ENCODE measurements at places on chromosomes 5 and 9.

- DNase-seq, result no peak
Observed at GRCh38 chr5:138950421-138951031, 75.4 kb upstream of the LRRTM2 start.

GRCh38 chr5:109164001-109164400 lies 245.8 kb downstream of the PJA2 start:
- DNase-seq, result no peak

- no peak for DNase-seq
Observed at GRCh38 chr9:93193388-93194220, 9.7 kb downstream of the WNK2 start.

DNA sequence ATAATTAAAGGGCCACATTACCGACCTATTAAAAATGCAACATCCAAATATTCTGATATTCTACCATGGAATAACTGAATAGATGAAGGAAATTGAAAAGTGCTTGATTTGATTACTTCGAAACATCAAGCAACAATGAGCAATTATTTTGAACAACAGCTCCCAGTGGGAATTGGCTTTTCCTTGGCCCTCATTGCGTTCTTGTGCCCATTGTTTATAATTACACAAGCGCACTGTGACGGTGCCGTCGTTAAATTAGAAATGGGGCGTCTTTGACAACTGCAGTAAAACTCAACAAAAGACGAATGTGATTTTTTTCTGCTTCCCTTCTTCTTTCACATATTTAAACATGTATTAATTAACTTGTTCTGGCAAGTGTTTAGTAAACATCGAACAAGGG lies 61.6 kb downstream of the CDH6 start:
- DNase-seq, result no peak

GRCh38 chr5:54329731-54330709 lies 19.6 kb upstream of the ARL15 start:
- DNase-seq, result no peak

DNA sequence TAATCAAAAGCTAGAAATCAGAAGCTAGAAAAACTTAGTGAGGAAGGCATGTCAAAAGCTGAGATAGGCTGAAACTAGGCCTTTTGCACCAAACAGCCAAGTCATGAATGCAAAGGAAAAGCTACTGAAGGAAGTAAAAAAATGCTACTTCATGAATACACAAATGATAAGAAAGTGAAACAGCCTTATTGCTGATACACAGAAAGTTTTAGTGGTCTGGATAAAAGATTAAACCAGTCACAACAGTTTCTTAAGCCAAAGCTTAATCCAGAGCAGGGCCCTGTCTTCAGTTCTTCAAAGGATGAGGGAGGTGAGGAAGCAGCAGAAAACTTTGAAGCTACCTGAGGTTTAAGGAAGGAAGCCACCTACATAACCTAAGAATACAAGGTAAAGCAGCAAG lies 102.5 kb upstream of the SH3GL2 start:
- DNase-seq, result no peak

DNA sequence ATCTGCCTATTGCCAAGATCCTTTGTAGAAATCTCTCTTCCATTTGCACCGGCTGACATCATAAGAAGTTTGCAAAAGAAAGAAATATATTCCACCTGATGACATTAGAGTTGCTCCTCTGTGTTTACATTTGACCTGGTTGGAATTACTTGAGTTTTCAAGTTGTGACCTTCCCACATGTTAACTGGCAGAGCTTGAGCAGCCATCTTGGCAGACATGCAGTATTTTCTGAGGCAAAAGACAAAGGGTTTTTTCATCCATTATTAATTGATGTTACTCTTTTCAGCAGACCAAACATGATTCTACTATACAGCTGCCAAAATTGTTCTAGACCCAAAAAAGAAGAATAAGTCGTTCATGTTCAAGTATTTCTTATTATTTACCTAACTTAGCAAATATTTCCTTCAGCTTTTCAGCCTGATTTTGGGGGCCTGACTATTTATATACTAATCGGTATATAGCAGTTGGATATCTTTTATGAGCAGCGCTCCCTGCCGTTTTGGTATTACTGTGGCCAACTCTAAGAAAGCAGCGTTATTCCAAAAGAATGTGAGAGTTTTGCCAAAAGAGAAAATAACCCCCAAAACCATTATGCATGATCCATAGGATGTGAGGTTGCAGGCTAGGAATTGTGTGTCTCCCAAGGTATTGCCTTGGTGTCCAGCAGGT lies 212.9 kb downstream of the PBX3 start:
- DNase-seq, result no peak
